Activated naive CD4-positive, alpha-beta T cell treated with anti-CD3 and anti-CD28 coated beads, Interleukin-2, amount 10 ng/mL, durations not matched to agents 7 days and 5 days (primary cell): ENCODE measurements at places on chromosomes 7 and 10.

GRCh38 chr10:48507933-48508790 lies 96.7 kb downstream of the ARHGAP22 start:
- DNase-seq: no peak

DNA sequence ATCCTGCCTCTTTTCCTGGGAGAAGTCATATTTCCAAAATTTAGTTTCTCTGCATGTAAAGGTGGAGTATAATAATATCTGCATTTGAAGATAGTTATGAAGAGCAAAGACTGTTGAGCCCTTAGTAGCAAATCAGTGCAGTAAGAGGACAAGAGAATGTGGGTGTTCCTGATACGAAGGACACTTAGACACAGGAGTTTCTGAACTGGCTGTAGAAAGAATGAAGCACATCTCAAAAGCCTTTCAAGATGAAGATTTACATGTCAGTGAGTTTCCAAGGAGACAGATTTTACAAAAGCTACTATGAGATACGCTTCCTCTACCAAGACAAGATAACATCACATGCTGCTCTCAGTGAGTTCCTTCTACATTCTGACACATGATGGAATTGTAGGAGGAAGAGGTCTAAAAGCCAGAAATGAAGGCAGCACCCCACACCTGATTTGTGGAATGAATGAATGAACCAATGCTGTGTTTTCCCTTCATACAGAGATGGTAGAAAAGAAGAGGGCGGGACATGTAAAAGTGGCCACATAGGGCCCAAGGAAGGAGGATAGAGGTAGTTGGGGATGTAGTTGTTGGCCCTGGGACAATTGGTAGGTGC lies 173.6 kb upstream of the PDE1C start:
- DNase-seq: no peak

- DNase-seq: no peak
Measured at GRCh38 chr7:18740579-18740988, 245.0 kb downstream of the HDAC9 start.

DNA sequence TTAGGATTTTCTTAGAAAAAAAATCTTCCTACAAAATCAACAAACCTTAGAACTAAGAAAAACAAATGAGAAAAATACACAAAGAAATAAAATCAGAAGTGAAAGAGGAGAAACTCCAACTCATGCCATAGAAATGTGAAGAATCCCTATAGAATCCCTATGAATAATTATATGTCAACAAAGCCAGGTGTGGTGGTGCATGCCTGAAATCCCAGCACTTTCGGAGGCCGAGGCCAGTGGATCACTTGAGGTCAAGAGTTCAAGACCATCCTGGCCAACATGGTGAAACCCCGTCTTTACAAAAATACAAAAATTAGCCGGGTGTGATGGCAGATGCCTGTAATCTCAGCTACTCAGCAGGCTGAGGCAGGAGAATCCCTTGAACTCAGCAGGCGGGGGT lies 27.1 kb downstream of the ACSM6 start:
- no peak for DNase-seq

- peak; percentile 77 for DNase-seq
Measured at GRCh38 chr10:103350517-103351260, at the start of gene PCGF6. TSS of gene PCGF6 (minus strand) at chr10:103351140. CDS start at chr10:103351066, 74 bp downstream.

- no peak for DNase-seq
Measured at GRCh38 chr10:95531994-95532399, 29.2 kb downstream of the SORBS1 start.

- no peak for DNase-seq
Measured at GRCh38 chr7:76294344-76295024, 8.0 kb upstream of the HSPB1 start.

DNA sequence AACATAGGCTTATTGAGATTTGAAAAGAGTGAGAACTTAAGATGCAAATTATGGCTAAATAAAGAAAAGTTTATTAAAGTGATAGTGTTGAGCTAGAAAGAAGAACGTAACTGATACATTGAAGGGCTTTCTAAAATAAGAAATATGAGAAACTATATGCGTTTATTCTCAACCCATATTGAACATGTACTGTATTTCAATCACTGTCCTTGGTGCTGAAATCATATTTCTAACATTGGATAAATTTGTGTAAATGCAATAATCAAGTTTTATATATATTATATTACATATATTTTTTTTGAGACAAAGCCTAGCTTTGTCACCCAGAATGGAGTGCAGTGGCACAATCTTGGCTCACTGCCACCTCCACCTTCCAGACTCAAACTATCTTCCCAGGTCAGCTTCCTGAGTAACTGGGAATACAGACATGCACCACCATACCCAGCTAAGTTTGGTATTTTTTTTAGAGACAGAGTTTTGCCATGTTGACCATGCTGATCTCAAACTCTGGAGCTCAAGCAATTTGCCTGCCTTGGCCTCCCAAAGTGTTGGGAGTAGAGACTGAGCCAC lies 1065.8 kb downstream of the REEP3 start:
- DNase-seq: no peak

DNA sequence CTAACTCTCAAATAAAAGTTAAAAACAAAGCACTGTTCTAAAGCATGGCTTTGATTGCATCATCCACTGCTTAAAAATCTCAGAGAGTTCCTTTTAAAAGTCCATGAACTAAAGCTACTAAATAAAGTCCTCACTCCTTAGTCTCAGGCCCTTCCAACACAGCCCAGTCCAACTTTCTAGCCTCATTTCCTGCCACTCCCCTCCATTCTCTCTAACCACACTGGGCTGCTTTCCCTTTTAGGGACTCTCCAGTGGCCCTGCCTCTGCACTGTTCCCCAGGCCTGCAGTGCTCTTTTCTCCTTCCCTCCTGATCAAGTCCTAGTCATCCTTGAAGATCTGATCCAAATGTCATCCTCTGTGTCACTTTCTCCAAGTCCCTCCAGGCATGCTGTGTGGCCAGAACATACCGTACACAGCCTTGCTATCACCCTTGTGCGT lies 56.9 kb upstream of the PPP1R3C start:
- no peak for DNase-seq

GRCh38 chr10:89389254-89389653 lies 3.2 kb upstream of the IFIT1 start:
- DNase-seq: no peak
